ENCODE measurements at places on chromosomes 12 and 14.

DNA sequence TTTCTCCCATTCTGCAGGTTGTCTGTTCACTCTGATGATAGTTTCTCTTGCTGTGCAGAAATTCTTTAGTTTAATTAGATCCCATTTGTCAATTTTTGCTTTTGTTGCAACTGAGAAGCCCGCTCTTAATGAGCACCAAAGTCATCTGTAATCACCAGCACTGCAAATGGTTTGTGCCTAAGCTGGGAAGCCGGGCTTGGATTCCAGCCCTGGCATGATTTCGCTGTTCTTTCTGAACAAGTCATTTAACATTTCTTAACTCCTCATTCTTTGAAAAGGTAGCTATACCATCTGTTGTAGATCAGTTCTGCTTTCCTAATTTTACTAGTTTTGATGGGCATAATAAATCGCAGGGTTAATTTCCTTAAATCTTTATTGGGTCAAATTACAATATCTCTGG is 32.1 kb downstream of the PIWIL1 start:
- H3K27ac ChIP-seq, result no peak overlapping the region
- no peak for DNase-seq
- no peaks in the 10 kb centered on the region for H3K4me1 ChIP-seq
- H3K27me3 ChIP-seq, result no peaks in the 10 kb centered on the region
- H3K4me3 ChIP-seq, result no peak overlapping the region
- H3K36me3 ChIP-seq, result no peaks in the 10 kb centered on the region

DNA sequence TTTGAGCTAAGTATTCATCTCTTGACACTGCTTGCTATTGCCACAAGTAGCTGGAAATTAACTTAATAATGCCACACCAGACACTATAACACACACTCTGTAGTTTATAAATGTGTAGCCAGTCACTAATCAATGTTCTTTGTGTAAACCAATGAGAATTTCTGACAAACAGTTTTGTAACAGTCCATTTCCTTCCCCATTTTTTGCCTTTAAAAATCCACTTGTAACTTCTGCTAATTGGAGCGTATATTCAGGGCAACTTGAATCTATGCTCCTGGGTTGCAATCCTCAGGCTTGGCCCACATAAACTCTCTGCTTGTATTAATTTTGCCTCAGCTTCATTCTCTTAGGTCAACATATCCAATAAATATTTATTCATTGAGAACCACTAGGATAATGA is 125.0 kb upstream of the DHRS4 start:
- no peak overlapping the region for H3K27ac ChIP-seq
- no peak overlapping the region for H3K4me3 ChIP-seq
- H3K27me3 ChIP-seq, result peaks cover 6% of the 10 kb centered on the region
- DNase-seq, result no peak
- no peaks in the 10 kb centered on the region for H3K36me3 ChIP-seq

- no peak overlapping the region for H3K27ac ChIP-seq
- H3K4me3 ChIP-seq, result no peak overlapping the region
- H3K27me3 ChIP-seq, result no peaks in the 10 kb centered on the region
- no peak for DNase-seq
- H3K4me1 ChIP-seq, result no peaks in the 10 kb centered on the region
- no peaks in the 10 kb centered on the region for H3K36me3 ChIP-seq
These were observed 508.2 kb downstream of the NELL2 start for GRCh38 chr12:44367916-44368315.

DNA sequence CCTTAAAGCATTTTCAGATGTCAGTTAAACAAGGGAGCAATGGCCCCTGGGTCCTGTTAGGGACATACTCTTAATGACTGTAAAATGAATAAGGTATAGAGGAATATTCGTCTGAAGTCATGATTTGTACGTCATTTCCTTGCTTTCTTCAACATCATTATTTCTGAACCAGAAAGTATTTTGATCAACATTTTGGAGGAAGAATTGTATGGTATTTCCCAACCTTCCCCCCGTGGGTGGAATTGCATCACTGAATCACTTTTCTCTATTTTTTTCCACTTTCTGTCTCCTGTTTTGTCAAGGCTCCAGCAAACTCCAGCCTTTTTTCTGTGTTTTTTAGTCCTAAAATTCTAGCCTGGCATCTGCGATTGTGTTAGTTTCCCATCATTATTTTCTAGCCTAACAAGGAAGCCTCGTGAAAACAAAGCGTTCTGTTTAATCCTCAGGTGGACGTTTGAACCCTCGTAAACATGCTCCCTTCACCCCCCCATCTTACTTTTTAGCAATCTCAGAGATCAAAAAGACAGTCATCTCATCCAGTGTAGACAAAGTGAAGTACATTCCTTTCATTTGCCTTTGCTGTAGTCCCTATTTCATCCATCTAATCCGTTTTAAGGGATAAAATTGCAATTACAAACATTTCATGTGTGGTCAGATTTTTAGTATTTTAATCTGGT is 62.3 kb downstream of the ETV6 start:
- no peak overlapping the region for H3K4me3 ChIP-seq
- no peak for DNase-seq
- no peaks in the 10 kb centered on the region for H3K27me3 ChIP-seq

Data from CD4-positive, alpha-beta T cell (primary cell).